Lung (tissue), 17 donors: ENCODE measurements at places on chromosomes 11 and 22.
A peak's percentile ranks its signal among the peaks of the same experiment; 100 is the strongest.

GRCh38 chr11:93746101-93746500 is 4.6 kb downstream of the C11orf54 start:
- DNase-seq = no peak

- DNase-seq = no peak
Observed at GRCh38 chr22:24437741-24438328, 10.4 kb downstream of the ADORA2A start.

GRCh38 chr22:28108851-28109250 is 189.8 kb upstream of the PITPNB start:
- no peak for DNase-seq

DNA sequence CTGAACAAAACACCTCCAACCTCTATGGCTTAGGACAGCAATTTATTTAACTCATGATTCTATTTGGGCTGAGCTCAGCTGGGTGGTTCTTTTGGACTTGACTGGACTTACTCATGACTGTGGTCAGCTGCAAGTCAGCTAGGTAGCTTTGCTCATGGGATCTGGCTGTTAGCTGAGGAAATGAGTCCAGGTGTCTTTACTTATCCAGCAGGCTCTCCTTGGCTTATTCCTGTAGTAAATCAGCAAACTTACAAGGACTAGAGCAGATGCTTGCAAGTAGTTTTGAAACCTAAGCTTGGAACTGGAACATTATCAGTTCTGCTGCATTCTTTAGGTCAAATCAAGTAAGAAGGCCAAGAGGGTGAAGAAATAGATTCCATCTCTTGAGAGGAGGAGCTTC is 8.0 kb upstream of the HIKESHI start:
- no peak for DNase-seq

DNA sequence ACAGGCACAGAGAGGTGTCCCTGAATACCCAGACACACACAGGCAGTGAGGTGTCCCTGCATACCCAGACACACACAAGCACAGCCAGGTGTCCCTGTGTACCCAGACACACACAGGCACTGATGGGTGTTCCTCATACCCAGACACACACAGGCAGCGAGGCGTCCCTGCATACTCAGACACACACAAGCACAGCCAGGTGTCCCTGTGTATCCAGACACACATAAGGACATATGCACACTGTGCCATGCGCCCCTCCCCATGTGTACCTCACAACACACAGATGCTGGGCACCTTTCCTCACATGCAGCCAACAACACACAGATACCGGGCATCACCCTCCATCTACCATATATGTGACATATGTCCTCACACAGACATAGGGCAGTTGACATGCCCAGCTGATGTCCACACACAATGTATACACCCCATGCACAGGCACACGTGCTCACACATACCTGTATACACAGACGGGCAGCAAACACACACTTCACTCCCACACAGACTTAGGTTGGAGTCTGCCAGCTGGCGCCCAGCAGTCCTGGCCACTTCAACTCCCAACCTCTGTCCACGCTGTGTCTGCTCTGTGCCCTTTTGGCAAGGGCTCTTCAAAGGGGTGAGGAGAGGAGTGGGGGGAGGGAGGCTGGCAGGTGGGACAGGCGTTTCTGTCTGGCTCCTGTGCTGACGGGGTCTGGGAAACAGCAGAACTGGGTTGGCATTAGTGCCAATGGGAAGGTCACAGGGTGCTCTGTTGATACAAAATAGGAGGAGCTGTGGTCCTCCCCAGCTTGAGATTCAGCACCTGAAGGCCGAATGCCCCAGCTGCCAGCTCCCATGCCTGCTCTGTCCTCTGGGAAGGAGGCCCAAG is 69.4 kb upstream of the ALX4 start:
- no peak for DNase-seq

- DNase-seq = no peak
Observed at GRCh38 chr11:121895919-121896318, 220.1 kb downstream of the BLID start.

GRCh38 chr22:50343541-50343935 is 411 bp downstream of the PPP6R2 start:
- DNase-seq = no peak

DNA sequence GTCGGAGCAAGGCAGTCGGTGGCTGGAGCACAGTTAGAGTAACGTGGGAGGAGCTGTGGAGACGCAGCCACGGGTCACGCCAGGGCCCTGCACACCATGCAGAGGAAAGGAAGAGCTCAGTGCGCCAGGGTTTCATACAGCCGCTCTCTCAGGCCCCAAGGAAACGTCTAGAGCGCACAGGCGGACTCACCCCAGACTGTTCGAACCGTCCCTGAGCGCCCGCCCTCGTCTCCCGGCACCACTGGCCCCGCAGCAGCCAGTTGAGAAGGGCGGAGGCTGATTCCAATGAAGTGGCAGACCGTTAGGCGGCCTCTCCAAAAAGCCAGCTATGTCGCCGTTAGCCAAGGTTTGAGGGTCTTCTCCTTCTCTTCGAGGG is 483 bp upstream of the HYLS1 start:
- DNase-seq = no peak

DNA sequence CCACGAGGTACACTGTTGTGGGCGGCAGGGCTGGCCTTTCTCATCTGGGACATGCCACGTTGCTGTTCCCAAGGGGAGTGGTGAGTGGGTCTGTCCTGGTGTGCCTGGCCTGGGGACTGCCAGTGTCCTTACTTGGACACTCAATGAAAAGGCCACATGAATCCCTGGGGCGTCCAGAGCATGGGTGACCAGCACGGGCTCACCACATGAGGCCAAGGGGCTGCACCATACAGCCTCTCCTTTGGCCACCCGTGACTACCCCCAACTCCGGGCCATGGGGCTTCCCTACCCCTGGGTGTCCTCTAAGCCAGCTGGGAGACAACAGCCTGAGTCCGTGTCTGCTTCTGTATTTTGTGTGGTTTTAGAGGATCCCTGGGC is 20.2 kb upstream of the TXNRD2 start:
- DNase-seq = no peak

DNA sequence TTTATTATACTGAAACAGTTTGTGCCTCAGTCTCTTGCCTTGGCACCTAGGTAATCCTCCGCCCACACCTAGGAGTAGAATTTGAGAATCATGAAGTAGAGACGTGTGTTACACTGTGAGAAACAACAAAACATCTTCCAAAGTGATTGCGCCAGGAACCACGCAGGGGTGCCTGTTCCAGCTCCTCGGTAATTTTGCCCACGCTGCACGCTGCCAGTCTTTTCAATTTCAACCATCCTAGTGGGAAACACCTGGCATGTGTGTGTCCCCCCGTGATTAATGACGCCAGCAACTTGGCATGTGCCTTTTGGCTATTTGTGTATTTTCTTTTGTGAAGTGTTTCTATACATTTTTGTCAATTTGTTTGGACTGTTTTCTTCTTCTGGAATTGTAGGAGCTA is 919.1 kb downstream of the BRD1 start:
- no peak for DNase-seq

GRCh38 chr11:75625991-75626888 is 42.6 kb downstream of the MAP6 start:
- DNase-seq = no peak

GRCh38 chr11:119728211-119728626 is 781 bp downstream of the NECTIN1 start:
- peak; percentile 28 for DNase-seq

- DNase-seq = no peak
Observed at GRCh38 chr11:116911976-116912734, 74.7 kb upstream of the APOA1 start.

- DNase-seq = peak; percentile 55
Observed at GRCh38 chr22:27603800-27604144, 197.8 kb downstream of the MN1 start.

GRCh38 chr22:26846645-26847044 is 189.3 kb downstream of the MIAT start:
- no peak for DNase-seq

DNA sequence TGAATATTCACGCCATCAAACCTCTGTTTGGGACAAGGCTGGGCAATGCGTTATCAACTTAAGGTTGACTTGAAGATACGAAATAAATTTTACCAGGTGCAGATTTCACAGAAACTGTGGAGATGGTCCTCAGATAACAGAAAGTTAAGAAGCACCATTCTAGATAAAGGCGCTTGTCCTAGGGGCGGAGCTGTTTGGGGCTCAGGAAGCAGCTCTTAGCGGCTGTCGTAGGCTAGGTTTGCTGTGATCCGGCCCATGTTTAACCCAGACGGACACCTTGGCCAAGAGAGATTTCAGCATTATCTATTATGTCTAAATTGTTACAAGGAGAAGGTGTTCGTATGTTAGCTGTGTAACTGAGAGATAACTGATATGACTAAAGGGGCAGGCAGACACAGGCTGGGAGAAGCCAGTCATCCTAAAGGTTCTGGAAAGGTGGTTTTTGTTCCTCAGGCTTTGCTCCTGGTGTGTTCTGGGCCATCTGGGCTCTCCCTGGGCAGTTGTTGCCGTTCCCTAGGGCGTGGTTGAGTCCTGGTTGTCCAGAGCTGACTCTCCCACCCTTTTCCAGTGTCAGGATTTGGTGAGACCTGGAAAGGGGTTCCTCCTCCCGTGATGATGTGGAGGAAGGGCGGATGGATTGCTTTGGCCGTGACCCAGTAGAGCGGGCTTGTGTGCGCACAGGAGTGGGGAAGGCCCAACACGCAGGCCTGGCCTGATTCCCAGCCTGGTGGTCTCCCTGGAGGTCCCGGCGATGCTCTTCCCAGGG is 25.8 kb downstream of the TPCN2 start:
- DNase-seq = no peak

- DNase-seq = no peak
Observed at GRCh38 chr11:35111161-35112055, 27.6 kb upstream of the CD44 start.

- no peak for DNase-seq
Observed at GRCh38 chr22:27997538-27997937, 78.5 kb upstream of the PITPNB start.

GRCh38 chr22:20080776-20081654 is 974 bp downstream of the DGCR8 start:
- DNase-seq = peak; percentile 65

DNA sequence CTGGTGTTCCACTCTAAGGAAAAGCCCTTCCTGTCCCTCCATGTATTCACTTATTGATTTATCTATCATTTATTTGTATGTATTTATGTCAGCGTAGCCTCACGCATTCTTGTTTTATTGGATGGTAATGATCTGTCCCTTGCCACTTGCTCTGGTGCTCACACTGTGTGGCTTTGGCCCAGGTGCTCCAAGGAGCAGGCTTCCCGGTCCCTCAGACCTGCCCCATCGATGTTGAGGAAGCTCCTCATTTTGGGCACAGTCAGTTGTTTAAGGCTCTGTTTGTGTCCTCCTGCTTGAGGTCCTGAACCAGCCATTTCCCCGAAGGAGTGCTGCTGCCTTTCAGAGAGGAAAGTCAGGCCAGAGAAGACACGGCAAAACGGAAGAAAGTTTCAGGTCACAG is 1485.4 kb downstream of the TBC1D22A start:
- no peak for DNase-seq

- DNase-seq = peak; percentile 55
Observed at GRCh38 chr11:61539006-61539405, 30.5 kb downstream of the LRRC10B start.
